Thoracic aorta (tissue), 2 donors: ENCODE measurements at places on chromosomes 12 and 14. TPM values are rescaled to one million over a fixed set of nuclear protein-coding genes. Genes with fewer than 3 reads are reported as not detected.

- no peak for DNase-seq
These were observed 24.4 kb upstream of the MGST1 start for GRCh38 chr12:16323010-16323409.

DNA sequence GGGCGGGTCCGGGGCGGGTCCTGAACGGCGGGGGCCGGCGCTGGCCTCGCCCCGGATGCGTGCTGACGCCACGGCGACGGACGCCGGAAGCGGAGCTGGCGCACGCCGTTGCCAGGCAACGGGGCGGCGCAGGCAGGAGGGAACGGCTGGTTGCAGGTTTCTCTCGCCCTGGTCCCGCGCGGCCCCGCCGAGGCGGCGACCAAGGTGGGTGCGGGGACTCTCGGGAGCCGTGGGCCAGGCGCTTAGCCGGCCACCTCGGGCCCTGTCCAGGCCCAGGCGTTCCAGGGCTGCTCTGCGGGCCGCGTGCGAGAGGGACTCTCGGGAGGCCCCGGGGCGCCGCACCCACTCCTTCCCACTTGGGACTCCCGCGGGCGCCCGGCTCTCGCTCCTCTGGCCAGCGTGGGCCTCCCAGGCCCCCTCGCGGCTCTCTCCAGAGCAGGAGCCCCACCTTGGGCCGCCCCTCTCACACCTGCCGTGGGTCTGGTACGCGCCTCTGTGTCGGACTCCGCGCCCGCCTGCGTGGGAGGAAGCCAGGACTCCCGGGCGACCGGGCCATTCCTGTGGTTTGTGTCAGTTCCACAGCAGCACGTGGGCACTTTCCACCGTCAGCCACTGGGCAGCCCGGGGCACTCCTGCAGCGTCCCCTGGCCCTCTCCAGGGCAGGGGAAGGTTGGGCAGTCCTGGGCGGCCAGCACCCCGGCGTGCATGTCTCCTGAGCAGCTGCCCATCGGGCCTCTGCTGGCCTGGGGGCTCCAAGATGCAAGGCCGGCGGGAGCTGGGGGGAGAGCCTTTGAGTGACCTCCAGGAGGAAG is at the start of gene CLBA1:
Gene CLBA1 (plus strand): TSS at position 114 of the 812 bp plus-strand sequence. CDS start 644 bp downstream, at position 758.
- peak; percentile 53 for DNase-seq

The C12orf43 gene
- 12.3 TPM for total RNA-seq

The RD3L gene
- not detected for total RNA-seq

The APOF gene
- not detected for total RNA-seq

- DNase-seq: no peak
These were observed 194.4 kb downstream of the EMP1 start for GRCh38 chr12:13390918-13391317.

GRCh38 chr12:89016970-89017778 is 335.1 kb downstream of the DUSP6 start:
- no peak for DNase-seq

The IFT81 gene
- total RNA-seq: 17.4 TPM

The VRK1 gene
- 3.0 TPM for total RNA-seq

The CLEC1B gene
- not detected for total RNA-seq

The SLC39A2 gene
- total RNA-seq: not detected

DNA sequence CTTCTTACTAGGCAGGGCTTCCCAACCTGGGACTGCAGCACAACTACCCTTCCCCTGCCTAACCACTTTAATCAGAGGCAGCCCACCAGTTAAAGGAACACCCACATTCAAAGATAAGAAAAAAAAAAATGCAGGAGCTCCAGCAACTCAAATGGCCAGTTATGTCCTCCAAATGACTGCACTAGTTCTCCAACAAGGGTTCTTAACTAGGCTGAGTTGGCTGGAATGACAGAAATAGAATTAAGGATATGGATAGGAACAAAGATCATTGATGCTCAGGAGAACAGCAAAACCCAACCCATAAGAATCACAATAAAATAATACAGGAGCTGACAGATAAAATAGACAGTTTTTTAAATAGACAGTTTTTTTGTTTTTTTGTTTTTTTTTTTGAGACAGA is 154.2 kb downstream of the PLCZ1 start:
- no peak for DNase-seq

DNA sequence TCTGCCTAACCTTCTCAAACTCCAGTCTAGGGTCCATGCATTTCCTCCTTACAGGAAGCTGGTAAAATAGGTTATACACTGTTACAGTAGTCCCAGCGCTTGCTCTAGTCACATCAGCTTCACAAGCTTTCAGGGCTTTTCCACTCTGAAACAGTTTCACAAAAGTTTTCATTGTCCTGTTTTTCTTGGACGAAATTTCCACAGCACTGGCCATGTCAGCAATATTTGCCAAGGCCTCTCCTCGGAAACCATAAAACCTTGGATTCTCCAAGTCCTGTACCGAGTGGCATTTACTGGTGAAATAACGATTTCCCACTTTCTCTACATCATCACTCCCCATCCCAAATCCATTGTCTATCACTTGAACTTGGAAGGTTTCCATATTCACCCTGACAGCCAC is 2.1 kb downstream of the MLH3 start:
- no peak for DNase-seq

The DEGS2 gene
- total RNA-seq: 0.28 TPM

DNA sequence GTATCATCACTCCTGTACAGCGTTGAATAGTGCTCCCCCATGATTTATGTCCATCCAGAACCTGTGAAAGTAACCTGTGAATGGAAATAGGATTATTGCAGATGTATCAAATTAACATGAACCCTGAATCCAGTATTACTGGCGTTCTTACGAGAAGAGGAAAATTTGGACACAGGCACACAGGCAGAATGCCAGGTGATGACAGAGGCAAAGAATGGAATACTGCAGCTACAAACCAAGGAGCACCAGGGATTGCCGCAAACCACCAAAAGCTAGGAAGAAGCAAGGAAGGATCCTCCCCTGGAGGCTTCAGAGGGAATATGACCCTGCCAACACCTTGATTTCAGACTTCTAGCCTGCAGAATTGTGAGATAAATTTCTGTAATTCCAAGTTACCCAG is 113.5 kb upstream of the EGLN3 start:
- no peak for DNase-seq

DNA sequence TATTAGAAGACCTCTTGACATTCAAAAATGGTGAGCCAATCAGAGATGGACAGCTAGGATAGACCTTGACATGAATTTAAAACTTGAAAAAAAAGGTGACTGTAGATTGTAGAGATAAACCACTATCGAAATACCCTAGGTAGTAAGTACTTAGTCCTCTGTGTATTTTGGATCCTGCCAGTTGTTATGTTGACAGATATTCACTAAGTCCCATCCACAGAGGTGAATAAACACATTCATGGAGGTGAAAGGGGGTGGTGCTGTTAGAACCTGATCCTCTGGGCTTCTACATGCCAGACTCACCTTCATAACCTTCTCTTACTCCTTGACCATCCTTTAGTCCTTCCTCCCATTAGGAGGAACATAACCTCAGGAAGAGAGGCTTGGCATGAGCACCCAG is 72.3 kb downstream of the OTX2 start:
- DNase-seq: no peak

DNA sequence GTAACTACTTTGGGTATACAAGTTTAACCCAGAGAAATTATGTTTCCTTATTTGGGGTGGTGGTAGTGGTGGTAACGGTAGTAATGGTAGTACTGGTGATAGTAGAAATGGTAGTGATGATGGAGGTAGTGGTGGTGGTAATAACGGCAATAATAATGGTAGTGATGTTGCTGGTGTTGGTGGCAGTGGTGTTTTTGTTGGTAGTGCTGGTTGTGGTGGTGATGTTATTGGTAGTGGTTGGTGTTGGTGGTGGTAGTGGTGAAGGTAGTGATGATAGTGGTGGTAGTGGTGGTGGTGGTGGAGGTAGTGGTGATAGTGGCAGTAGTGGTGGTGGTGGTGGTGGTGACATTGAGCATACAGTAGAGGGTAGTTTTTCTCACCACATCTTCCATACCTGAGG is 95.6 kb downstream of the TMEM30B start:
- DNase-seq: no peak

DNA sequence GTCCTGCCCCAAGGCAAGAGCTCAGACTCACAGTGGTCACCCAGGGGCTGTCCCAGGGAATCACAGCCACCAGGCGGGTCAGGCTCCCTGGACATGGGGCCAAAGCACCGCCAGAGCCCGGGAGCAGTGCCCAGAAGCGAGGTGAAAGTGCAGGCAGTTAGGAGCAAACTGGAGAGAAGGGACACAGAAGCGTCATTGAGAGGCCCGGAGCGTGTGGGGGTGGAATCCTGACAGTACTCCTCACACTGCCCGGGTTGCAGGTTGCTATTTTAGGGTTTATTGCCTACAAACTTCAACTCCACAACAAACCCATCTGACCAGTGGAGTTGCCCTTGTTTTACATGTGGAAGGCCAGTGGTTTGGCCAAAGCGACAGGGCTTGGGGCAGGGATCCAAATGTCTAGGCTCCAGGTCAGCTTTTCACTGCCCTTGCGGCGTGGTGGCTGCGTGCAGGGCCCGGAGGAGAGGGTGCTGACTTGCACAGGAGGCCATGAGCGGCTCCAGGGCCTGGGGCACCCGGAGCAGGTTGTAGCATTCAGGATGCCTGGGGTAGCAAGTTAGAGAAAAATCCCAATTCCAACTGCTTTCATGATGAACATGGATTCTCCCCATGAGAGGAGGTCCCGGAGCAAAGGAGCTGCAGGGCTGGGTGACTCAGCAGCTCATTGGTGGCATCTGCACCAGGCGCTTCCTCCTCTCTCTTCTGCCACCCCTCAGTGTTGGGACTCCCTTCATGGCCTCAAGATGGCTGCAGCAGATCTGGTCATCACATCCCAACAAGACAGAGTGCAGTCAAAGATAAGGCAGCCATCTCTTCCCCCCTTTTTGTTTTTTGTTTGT is 112.3 kb upstream of the NCOR2 start:
- DNase-seq: no peak

GRCh38 chr14:100348253-100348729 is 25.2 kb downstream of the SLC25A47 start:
- no peak for DNase-seq

GRCh38 chr14:52059649-52060048 is 9.2 kb downstream of the NID2 start:
- no peak for DNase-seq

The POU6F1 gene
- total RNA-seq: 14.5 TPM

DNA sequence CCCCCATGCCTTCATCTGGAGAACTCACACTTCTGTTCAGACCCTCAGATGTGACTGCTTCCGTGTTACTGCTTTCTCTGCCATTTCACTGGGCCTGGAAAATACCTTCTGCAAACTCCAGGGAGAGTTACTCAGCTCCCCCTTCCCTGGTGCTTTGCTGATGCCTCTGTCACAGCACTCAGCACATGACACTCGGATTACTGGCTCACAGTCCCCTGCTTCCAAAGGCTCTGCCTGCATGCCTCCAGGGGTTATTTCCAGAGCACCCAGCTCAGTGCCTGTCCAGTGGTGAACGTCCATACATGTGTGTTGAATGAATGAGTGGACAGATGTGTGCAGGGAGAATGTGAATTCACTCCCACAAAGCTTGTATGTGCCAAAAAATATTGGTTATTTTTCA is 237.2 kb upstream of the FKBP4 start:
- no peak for DNase-seq

DNA sequence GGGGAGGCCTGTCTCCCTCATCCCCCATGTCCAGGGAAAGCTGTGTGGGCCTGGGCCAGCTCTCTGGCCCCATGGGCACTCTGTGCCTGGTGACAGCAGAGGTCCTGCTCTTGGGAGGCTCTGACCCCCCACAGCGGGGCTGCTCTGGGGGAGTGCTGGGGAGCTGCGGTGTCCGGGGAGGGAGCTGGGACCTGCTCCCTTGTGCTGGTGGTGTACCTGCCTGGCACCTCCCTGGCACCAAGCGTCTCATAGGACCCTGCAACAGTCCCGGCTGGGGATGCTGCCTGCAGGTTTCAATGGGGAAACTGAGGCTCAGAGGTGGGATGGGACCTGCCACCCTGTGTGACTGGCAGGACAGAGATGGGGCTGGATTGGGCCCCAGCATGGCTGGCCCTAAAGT is 111.3 kb downstream of the KIF26A start:
- DNase-seq: no peak

DNA sequence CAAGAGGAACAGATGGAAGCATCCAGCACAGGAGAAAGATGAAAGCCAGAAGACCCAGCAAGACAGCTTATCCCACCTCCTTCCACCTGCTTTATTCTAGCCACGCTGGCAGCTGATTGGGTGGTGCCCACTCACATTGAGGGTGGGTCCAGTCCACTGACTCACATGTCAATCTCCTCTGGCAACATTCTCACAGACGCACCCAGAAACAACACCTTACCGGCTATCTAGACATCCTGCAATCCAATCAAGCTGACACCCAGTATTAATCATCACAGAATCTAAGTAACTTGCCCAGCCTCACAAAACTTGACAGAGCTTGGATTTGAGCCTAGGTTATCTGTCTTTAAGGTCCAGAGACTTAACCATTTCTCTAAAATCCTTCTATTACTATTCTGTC is 208.9 kb downstream of the PAH start:
- DNase-seq: no peak

GRCh38 chr14:95885866-95886265 is 9.2 kb downstream of the TUNAR start:
- no peak for DNase-seq

GRCh38 chr14:55245657-55246268 is 25.5 kb upstream of the FBXO34 start:
- DNase-seq: no peak

The IL26 gene
- not detected for total RNA-seq

GRCh38 chr12:7934091-7934888 is 1.7 kb downstream of the SLC2A3 start:
- DNase-seq: no peak

DNA sequence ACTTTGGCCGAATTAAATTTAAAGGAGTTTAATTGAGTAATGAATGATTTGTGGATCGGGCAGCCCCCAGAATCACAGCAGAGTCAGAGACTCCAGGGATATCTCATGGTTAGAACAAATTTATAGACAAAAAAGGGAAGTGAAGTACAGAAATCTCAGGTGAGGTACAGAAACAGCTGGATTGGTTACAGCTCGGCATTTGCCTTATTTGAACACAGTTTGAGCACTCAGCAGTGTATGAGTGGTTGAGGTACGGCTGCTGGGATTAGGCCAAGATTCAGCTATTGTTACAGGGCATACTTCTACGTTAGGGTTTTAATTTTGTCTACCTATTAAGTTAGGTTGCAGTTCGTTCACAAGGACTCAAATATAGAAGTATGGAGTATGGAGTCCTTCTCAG is 23.3 kb downstream of the CCDC38 start:
- no peak for DNase-seq

DNA sequence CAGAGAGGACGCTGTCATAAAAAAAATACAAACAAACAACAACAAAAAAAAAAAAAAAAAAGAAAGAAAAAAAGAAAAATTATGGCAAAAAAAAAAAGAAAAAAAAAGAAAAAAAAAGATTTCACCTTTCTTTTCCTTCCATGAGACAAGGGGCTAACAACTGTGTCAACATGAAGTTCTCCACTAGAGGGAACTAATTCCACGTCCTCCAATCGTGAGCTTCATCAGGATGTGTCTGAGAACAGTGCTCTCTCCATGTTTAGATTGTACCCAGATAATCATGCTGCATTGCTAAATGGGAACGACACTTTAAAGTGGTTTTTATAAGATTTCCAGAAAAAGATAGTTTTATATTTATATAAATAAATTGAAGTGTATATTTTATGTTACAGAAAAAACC is 96.2 kb upstream of the PTPRB start:
- no peak for DNase-seq

- no peak for DNase-seq
These were observed 71.1 kb downstream of the EPS8 start for GRCh38 chr12:15717940-15718567.

The NPAS3 gene
- not detected for total RNA-seq
